NCI-H2029 treated with DMSO at 0.1 percent for 48 hours (cell line): ENCODE measurements at places on chromosomes 3 and 15.

GRCh38 chr3:195240939-195241338 lies 30.0 kb downstream of the XXYLT1 start:
- DNase-seq, result no peak

DNA sequence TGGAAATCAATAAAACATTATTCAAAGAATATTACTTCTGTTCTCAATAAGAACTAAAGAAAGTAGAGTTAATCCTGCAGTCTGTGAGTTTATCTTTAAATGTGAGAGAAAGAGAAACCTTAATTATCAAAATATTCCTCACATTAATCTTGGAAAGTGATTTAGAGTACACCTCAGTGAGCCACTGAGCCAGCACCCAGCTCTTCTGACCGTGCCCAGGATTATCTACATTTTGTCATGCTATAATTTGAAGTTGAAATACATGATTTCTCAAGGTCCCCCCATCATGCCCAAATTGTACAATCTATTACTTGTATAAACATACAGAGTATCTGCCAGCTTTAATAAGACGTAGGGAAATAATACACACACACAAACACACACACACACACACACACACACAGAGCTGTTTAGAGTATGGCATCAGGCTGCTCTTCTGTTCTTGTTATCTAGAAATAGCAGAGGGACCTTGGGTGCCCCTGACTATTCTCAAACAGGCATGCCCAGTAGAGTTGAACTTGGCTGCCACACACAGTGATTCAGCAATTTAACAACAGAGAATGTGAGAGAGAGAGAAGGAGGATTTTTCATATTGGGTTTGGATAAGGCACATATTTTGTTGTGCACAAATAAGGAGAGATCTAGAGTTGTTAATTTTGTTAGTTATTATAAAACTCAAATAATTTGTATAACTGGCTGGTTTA lies 74.4 kb downstream of the P2RY1 start:
- no peak for DNase-seq

DNA sequence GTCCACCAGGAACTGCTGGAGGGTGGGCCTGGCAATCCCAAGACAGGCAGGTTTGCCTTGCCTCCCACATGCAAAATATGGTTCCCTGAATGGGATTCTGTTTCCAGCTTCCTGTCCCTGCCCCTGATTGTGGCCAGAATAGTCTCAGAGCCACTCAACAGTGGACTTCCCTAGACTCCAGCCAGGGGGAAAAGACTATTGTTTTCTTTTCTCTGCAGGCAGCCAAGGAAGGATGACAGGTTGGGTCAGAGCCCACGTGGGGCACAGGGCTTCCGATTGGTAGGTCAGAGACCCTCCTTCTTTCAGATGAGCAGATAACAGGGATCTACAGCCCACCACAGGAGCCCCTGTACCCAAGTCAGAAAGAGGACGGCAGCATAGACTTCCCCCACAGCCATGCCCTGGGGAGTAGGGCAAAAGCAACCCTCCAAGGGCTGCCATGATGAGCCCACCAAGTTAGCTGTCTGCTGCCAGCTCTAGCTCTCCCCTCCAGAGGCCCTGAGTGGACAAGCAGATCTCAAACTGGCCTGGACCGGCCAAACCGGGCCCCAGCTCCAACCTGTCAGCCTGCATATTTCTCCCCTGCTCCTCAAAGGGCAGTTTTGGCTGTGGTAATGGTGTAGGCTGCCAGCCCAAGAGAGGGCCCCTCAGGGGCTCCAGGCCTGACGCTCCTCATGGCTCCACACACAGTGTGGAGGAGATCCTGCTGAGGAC lies 6.4 kb downstream of the TLR9 start:
- DNase-seq, result no peak

- no peak for DNase-seq
Observed at GRCh38 chr3:42942693-42943092, 36.4 kb upstream of the GASK1A start.

DNA sequence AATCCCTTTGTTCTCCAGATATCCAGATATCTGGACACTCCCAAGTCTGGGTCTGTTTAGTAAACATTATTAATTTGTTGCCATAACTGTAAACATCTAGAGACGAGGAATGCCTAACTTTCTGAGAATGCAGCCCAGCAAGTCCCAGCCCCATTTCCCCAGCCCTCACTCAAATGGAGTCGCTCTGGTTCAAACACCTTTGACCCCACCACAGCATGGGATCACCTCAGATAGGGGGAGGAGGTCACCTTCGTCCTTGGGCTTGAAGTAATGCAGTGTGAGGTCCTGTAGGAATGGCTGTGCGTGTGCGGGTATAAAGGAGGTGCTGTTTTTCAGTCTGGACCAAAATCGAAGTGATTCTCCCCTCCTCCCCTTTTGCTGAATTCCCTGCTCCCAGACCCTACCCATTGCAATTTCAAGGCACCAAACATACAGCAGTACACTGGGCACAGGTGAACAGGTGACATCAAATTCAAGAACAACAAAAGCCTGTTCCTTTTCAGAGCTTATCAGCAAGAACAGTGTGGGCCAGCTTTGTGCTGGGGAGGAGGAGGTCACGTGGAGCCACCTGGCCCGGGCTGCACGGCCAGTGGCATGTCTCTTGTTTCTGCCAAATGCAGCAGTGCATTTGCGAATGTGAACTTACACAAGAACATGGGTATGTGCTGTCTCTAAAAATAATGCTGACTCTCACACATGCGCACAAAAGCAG lies 57.5 kb upstream of the TRPM1 start:
- no peak for DNase-seq

DNA sequence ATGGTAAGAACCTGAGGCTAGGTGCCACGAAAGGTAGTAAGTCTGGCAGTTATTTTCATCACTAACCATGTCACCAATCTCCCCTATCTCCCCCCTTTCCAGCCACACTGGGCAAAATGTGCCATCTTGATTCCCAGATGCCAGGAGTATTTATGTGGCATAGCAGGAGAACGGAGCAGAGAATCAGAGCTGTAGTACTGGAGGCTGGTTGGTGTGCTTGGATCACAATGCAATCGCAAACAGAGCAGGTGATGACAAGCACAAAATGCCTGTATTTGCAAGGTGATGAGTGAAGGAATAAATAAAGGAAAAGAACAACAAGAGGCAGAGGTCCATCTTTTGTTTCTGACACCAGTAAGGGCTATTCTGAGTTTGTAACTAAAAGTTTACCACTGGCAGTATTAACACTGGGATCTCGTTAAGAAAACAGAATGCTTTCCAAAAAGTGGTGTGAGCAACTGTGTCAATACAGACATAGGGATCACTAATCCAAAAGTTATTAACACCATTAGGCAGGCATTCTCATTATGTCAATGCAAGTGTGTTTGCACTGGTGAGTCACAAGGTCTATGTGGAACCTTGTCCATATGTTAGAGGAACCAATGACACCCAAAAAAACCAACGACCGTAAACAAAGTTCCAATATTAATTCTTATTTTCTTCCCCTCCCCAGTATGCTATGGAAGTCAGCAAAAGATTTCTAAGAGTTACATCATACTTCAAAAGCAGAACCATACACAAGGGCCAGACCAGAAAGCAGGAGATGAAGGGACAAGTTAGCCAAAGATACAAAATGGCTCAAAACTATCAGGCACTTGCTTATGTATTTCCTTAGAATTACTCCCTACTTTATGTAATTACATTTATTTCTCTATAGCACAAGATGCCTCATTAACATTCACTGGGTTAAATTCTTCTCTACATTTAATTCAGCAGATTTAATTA lies 556.6 kb downstream of the FOXP1 start:
- no peak for DNase-seq

DNA sequence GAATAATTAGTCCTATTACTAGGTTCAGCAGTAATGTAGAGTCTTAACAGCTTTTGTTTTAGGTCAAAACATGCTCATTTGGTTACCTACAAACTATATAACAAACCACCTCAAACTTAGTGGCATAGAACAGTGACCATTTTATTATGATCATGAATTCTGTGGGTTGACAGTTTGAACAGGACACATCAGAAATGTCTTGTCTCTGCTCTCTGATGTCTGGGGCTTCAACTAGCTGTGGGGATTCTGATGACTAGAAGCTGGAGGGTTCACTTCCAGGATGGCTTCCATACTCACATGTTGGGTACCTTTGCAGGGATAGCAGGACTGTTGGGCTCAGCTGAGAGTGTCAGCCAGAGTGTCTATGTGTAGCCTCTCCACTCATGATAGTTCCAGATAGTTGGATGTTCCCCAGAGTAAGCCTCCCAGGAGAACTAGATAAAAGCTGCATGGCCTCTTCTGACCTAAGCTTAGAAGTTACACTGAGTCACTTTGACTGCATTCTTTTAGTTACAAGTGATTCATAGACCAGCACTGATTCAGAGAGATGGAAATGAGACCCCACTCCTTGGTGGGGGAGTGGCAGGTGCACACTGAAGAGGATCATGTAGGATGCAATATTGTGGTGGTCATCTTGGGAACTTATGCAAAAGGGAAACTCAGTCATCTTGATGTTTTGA lies 32.6 kb downstream of the PLCL2 start:
- DNase-seq, result no peak

- no peak for DNase-seq
Observed at GRCh38 chr15:48402427-48403177, 71.4 kb downstream of the DUT start.

DNA sequence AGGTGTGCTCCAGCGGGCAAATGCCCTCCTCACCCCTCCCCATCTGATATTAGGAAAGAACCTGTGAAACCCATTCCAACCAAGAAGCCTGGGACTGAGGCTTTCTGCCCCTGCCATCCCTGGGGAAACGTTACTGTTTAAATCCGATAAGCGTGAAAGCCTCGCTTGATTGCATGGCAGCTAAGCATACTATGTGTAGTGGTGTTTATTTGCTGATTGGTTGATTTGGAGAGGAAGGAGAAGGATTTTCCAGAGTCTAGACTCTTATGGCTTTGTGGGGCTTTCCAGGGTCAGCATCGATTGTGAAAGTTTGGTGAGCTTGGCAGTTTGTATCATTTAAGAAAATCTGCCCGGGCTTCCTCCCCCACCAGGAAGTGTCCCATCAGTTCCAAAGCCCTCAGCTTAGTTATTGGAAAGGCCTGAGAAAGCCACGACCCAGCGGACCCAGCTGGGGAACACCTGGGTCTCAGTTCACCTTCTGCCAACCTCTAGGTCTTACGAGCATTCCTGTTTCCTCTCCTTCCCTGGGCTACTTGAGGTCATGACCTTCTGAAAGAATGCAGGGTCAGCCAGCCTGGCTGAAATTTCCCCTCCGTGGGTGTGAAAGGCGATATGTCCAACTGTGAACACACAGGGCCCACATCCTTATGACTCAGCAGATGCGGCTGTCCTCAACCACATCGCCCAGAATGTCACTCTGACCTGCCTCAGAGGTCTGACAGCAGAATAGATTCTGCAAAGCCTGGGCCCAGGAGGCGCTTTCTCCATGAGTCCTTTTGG lies 62.8 kb upstream of the HERC1 start:
- DNase-seq, result no peak

DNA sequence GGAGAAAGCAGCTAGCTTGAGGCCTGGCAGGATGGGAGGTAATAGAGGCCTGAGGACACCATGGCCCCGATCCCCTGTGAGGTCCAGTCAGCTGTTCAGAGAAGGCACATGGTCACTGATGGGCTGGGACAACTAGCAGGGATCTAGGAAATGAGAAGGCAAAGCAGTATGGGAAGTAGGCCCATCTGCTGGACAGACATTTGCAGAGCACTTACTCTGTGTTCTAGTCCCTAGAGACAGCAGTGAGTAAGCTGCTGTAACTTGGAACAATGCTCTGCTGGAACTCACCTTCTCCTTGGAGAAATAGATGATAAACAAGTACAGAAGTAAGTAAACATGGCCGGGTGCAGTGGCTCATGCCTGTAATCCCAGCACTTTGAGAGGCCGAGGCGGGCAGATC lies 7.1 kb downstream of the ECE2 start:
- no peak for DNase-seq

- no peak for DNase-seq
Observed at GRCh38 chr15:52683580-52683979, 4.4 kb upstream of the ATOSA start.

- DNase-seq, result no peak
Observed at GRCh38 chr3:134370611-134371531, 3.4 kb downstream of the AMOTL2 start.

DNA sequence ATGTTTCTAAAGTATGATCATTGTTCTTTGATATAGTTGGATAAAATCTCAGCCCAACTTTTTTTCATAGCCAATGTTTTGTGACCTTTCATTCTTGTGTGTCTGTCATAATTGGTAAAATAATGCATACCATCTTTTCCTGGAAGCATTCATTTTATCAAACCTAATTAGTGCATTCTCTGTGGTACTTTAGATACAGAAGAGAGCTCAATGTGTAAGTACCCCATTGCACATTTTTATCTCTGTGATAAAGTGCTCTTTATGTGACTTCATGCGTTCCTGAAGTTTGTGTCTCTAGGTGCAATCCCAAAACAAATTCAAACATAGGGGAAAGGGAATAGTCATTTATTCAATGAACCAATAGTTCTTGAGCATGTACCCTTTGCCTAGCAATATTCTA lies 628.5 kb downstream of the GBE1 start:
- no peak for DNase-seq

DNA sequence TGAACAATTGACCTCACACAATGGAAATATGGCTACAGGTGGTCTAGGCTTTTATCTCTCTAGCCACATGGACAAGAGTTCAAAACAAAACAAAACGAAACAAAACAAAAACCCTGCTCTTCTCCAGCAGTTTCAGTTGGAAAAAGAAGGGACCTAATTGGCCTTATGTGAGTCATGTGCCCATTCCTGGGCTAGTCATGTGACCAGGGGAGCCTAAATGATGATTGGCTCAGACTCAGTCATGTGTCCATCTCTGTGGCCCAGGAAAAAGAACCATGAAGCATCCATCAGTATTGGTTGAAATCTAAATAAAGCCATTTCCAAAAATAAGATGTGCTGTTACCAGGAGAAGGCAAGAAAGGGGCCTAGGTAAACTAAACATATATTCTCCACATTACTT lies 96.8 kb downstream of the ANXA2 start:
- no peak for DNase-seq
